ENCODE measurements at places on chromosomes 3 and 15. TPM values are rescaled to one million over a fixed set of nuclear protein-coding genes. Genes with fewer than 3 reads are reported as not detected.

The ADGRG7 gene
- not detected for total RNA-seq

DNA sequence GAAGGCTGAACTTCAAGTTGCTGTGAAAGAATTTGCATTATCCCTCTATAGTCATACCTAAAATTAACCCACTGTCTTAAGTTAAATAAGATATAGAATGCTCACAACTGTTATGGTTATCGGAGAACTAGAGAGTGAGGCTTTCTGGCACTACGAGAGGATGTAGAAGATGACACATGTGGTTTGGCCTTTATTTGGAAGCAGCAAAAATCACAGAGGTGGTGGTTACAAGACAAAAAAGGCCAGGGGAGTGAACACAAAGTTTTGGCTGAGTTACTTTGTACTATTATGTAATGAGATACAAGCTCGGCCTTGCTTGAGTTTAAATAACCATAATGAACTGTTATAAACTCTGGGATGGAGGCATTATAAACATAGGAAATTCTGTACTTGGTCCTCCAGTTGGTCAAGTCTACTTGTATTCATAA, 78.3 kb upstream of the ICE2 start:
- DNase-seq = no peak

The PYGO1 gene
- total RNA-seq = 9.9 TPM

The PDZRN3 gene
- total RNA-seq = 0.68 TPM

The PTH1R gene
- total RNA-seq = not detected

The MOBP gene
- not detected for total RNA-seq

DNA sequence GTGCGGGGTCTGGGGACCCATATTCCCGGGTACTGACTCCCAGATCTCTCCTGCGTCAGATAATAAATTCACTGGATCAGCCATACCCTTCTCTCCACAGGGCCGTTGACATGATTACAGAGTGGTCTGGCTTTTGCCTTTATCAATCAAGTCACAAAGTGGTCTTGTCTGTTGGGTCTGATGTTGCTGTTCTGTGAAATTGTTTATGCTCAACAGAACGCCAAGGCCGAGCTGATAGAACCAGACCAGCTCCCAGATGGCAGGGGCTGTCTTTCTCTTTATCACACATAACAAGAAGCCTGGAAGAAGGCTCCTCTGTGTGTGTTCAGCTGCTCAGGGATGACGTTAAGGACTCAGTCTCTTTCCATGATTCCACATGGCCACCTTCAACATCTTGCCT, 751 bp upstream of the DCLK3 start:
- no peak for DNase-seq

GRCh38 chr3:197239857-197240256, 58.6 kb downstream of the DLG1 start:
- no peak for DNase-seq
